Stimulated activated CD4-positive, alpha-beta T cell treated with anti-CD3 and anti-CD28 coated beads, Interleukin-2, amount 100 ng/mL, for 24 hours (primary cell): ENCODE measurements at places on chromosomes 3 and 15.

GRCh38 chr15:65300924-65301441 is 3.5 kb upstream of the RNU5B-1 start:
- DNase-seq: no peak

DNA sequence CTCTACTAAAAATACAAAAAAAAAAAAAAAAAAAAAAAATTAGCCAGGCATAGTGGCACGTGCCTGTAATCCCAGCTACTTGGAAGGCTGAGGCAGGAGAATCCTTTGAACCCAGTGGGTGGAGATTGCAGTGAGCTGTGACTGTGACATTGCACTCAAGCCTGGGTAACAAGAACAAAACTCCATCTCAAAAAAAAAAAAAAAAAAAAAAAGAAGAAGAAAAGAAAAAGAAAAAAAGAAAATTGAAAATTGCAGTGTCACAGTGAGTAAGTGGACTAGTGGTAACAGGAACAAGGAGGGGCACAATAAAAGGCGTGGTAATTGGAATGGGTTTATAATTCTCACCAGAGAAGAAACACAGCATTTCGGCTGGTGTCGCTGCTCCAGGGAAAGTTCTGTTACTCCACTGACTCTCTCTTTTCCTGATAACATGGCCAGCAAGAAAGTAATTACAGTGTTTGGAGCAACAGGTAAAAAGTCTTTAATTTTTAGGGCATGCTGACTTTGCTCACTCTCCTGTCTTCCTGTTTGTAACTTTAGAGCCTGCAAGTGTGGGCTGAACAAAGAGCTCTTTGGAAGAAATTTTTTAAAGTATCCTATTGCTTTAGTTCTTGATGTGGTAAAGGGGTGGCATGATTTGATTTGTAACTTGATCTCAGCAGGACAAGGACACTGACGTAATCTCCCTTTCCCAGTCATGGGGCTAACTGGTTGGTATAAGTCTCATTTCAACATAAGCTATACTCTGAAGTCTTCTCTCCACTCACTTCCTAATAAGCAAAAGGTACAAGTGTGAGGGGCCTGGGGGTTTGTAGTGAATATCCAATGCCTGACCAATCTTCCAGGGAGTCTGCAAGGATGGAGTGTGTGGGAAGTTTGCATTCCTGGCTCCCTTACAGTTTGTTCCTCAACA is 22.1 kb upstream of the TRA2B start:
- DNase-seq: no peak

GRCh38 chr3:183318877-183319276 is 65.8 kb downstream of the B3GNT5 start:
- no peak for DNase-seq

GRCh38 chr3:184694133-184694665 is 17.7 kb downstream of the MAGEF1 start:
- no peak for DNase-seq

- DNase-seq: no peak
Measured at GRCh38 chr3:163863146-163863545, 1215.2 kb downstream of the SI start.

DNA sequence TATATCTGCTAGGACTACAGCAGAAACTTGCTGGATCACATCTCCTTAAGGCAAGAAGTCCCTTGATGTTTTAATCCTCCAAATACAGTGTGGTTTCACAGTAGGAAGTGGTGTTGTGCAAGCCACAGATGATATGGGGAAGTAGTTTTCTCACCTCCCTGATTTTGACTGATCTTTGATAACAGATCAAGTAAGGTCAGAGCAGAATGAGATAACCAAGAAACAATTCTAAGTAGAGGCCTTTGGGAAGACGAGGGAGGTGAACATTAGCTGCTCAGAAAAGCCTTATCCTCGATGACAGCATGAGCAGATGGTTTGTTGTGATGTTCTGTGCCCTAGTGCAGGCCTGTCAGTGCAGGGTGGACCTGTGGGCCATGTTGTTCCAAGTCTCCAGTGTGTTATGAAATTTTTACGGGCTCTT is 61.3 kb downstream of the RIOX2 start:
- no peak for DNase-seq

DNA sequence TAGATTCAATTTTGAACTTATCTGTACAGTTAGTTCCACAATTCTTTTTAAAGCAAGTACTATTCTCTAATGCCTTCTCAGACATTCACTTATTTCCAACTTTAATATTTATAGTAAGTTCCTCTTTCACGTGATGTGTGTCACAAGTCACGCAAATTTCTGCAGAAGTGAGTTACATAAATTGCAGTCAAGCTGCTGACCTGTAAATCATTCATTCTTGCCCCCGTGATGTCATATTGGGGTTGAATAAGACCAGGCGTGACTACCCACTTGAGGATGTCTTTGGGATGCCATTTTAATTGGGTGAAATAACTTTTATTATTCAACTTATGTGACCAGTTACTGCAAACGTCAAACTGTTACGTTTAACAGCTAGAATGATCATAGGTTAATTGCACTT is 15.1 kb downstream of the PPARG start:
- no peak for DNase-seq

DNA sequence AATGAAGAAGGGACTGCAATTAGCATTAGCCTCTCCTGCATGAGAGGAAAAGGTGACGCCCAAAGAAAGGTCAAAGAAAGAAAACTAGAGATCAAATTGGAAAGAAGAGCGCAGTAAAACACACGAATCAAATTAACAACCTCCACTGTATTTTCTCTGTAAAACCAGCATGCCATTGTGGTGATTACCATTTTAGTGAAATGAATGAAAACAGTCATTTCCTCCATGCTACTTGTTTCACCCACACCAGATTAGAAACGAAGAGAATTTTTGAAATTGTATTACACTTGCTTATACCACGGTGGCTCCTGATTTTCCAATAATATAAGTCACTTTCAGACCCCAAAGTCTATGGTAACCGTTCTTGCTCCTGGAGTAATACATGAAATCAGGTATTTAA is 71.6 kb downstream of the SUMF1 start:
- no peak for DNase-seq

DNA sequence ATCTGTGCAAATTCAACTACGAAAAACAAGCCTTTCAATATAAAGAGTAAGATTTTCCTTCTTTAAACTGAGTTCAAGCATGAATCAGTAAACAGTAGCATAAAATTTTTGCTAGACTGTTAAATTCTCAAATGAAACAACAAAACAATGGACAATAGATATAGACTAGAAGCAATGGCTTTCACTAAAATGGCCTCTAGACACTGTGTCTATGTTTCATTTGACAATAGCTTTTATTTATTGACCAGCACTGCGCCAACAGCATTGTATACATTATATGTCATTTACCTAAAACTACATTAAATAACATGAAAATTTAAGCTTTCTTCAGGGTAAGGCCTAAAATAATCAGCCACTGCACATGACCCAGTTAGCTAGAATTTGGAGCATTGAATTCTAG is 148.5 kb downstream of the DUT start:
- no peak for DNase-seq

- no peak for DNase-seq
Measured at GRCh38 chr3:133374708-133375402, 25.0 kb upstream of the BFSP2 start.

GRCh38 chr3:124174476-124174875 is 182.6 kb upstream of the ROPN1 start:
- no peak for DNase-seq

GRCh38 chr3:193862843-193863242 is 269.8 kb downstream of the OPA1 start:
- no peak for DNase-seq

DNA sequence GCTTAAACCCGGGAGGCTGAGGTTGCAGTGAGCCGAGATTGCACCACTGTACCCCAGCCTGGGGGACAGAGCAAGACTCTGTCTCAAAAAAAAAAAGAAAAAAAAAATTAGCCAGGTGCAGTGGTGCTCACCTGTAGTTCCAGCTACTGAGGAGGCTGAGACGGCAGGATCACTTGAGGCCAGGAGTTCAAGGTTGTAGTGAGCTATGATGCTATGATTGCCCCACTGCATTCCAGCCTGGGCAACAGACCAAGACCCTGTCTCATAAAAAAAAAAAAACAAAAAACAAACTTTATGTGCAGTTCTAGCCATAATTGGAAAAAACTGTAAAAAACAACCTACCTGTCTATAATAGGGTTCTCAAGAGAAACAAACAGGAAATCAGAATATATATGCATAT is 39.9 kb upstream of the IGF2BP2 start:
- no peak for DNase-seq

DNA sequence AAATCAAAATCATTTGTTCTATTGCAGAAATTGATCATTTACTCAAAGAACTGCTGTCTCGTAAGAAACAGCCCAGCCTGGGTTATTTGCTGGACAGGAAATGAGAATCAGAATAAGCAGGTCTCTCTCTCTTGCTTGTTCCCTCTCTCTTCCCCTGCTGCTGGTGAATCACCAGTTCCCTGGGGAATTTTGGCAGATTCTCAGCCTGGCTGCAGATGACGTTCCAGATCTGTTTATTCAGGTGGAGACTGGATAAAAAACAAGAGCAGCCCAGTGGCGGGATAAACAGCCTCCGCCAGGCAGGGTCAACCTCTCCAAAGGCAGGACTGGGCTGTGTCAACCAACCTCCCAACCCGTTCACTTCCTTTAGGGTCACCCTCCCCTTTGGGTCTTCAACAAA is 72.1 kb downstream of the LRIG1 start:
- DNase-seq: no peak

GRCh38 chr3:122979211-122979610 is 48.4 kb downstream of the SEMA5B start:
- no peak for DNase-seq

DNA sequence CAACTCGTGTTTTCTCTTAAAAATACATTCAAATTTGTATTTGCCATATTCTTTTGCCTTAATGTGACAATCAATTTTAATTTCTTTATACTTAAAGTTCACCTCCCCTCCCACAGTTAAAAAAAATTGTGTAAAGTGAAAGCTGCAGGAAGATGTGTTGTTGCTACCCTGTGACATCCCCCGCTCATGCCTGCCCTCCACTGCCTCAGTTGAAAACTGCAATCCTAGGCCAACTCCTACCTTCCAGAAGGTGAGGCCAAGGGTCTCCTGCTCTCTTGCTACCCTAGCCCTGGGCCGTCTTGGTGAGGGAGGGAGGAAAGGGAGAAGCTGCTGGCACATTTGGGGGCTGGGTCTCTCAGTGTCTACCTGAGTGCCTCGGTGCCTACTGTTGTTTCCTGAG is 57.0 kb upstream of the CMTM7 start:
- DNase-seq: peak; percentile 63

DNA sequence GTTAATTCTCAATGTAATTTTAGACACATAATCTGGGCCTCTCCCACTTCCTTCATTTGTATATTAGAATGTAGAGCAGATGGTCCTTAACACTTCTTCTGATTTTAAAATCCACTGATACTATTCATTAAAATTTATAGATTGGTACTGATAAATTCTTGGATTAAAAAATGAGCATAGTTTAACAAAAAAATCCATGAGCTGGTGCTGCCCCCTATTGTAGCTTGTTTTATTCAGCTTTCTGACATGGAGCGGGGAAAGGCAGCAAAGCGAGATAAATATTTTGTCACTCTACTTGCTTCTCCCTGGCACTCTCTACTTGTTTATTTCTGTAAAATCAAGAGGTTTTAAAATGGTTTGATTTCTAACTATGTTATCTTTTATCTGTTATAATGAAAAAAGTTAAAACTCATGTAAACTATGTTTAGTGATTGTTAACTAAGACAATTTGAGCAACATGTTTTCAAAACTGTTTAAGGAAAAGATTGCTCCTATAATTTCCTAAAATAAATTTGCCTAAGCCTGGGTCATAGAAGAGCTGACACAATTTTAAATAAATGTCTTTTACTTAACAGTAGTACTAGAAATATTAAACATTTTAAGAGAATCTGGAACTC is 26.5 kb upstream of the PLOD2 start:
- DNase-seq: no peak

GRCh38 chr15:96268442-96269204 is 61.9 kb upstream of the NR2F2 start:
- DNase-seq: no peak

- DNase-seq: no peak
Measured at GRCh38 chr15:38080651-38081275, 146.3 kb downstream of the TMCO5A start.

DNA sequence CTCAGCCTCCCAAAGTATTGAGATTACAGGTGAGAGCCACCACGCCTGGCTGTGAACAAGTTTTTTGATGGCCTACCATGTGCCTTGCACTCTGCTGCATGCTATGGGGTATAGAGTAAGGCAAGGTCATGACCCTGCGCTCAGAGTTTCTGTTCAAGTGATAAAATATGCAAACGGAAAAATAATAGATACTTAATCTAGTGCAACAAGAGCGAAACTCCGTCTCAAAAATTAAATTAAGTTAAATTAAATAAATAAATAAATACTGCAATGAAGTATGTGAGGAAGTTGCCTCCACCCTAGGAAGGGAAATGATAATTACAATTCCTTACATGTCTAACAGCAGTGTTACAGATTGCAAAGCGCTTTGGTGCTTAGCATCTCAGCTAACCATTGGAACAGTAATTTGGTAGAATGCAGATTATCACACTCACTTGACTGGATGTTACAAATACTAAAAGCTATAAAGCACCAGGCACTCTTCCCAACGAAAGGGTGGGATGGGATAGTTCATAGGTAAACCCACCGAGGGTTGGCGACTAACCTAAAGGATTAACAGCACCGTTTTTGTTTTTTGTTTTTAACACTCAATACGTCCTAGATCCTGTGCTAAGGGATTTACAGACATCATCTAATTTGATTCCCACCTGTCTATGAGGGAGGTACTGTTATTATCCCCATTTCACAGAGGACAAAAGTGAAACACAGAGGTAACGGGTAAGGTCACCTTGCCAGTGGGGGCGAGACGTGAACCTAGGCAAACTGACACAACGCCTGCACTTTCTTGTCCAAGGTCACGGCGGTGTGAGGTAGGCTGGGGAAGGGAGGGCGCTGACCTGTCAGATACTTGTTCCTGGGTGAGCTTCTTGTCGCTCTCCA is 793 bp upstream of the FANCD2 start:
- no peak for DNase-seq

DNA sequence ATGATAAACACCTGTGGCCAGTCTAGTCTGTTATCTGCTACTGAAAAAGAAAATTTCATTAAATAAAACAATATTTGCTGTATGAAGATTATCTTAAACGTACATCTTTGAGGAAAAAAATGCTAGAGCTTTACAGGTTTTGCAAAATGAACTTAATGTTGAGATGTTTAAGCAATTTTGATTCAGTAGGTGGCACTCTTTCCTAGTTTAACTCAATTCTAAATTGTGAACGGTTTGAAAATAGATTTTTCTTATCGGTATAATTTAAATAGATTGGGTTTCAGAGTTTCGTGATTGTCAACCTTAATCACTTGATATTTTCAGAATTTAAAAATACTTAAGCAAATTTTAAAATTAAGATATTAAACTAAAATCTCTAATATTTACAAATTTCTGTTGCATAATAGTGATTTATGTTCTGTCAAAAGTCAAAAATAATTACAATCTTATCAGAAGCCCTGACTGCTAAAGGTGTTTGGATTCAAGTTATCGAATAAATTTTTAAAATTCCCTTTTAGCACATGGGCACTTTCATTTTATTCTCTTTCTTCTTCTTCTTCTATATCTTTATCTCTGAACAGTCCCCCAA is 7.0 kb upstream of the RNF111 start:
- no peak for DNase-seq

GRCh38 chr3:50557106-50557505 is 10.4 kb downstream of the C3orf18 start:
- no peak for DNase-seq
